ENCODE measurements at places on chromosomes 5 and 9.

DNA sequence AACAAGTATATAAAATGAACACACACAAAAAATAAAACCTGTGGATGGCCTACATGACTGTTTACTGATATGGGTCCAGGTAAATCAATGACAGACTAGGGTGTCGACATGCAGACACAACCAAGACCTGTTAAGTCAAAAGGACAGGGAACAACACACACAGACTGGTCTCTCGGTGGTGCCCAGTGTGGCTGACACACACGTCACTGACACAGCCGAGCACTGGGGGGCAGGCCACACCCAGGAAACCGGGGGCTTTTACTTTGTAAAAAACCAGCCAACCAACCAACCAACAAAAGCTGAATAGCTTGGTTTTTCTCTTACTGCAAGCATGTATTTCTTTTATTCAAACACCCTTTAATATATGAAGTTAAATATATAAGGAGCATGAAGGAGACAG, 5.0 kb downstream of the FAM163B start:
- DNase-seq, result no peak

DNA sequence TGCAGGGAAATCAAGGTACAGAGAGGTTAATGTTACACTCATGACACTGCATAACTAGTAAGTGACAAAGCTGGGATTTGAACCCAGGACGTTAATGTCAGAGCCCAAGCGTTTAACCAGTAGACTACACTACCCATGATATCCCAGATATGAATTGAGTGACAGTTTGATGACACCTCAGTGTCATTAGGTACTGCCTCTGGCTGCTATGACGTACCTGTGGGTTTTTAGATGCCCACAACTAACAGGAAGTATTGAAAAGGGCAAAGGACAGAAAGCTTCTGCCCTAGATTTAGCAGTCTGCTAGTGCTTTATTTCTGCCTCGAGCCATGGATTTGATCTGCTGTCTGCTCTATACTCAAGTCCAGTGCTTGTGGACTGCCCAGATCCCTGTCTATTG, 56.2 kb downstream of the GLRA1 start:
- DNase-seq, result no peak

GRCh38 chr9:68747043-68747533, 42.0 kb downstream of the PIP5K1B start:
- DNase-seq, result peak; percentile 97

DNA sequence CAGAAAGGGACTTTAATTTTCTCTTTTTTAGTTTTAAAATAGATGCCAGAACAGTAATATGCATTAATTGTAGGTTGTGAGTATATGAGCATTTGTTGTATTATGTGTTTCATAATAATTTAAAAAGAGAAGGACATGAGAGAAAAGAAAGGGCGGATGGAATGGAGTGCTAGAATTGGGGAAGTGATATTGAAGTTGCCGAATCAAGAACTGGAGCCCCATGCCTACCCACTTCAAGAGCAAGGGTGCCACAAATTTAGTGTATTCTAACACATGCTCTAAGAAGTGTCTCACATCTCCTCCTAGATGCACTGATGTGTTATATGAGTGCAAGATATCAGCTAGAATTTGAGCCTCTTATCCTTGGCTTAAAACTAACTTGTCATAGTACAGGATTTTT, 43.6 kb upstream of the FYB1 start:
- no peak for DNase-seq

- DNase-seq, result peak; percentile 56
Measured at GRCh38 chr5:143583409-143583808, 179.9 kb upstream of the NR3C1 start.

DNA sequence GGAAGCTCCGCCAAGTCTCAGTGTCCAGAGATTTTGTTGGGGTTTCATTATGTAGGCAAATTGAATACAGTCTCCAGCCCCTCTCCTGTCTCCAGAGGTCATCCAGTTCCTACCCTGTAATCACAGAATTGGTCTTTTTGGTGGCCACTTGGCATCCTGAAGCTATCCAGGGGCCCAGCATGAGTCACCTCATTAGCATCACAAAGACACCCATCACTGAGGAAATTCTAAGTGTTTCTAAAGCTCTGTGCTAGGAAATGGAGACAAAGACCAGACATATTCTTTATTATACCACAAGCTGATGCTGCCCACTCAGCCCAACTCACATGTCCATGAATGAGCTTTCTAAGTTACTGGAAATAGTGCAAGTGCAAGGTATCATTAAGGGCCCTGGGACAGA, 229.9 kb downstream of the DOCK8 start:
- no peak for DNase-seq

- no peak for DNase-seq
Measured at GRCh38 chr9:87973122-87973521, 1.2 kb downstream of the CDK20 start.

DNA sequence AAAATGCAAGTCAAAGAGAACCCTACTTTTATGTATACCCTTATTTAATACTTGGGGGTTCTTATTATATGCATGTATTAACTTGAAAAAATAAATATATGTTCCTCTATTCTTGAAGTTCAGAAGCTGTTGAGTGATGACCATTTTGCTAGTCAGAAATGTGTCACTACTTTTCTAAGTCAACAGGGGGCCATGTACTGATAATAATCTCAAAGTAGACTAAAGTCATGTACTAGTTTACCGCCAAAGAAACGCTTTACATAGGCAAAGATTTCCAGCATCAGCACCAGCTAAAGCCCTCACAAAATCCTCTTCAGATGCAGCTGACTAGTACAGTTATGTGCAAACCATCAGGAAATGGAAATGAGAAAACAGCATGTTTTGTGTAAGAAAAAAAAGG, 5.7 kb upstream of the BHMT start:
- DNase-seq, result peak; percentile 14
